ENCODE measurements at places on chromosomes 4 and X.

GRCh38 chrX:3384327-3384726 is 37.9 kb upstream of the MXRA5 start:
- DNase-seq = no peak

- no peak for DNase-seq
Observed at GRCh38 chrX:70089604-70090297, 27.5 kb downstream of the OTUD6A start.

- DNase-seq = no peak
Observed at GRCh38 chr4:138034871-138035270, 207.3 kb downstream of the SLC7A11 start.

DNA sequence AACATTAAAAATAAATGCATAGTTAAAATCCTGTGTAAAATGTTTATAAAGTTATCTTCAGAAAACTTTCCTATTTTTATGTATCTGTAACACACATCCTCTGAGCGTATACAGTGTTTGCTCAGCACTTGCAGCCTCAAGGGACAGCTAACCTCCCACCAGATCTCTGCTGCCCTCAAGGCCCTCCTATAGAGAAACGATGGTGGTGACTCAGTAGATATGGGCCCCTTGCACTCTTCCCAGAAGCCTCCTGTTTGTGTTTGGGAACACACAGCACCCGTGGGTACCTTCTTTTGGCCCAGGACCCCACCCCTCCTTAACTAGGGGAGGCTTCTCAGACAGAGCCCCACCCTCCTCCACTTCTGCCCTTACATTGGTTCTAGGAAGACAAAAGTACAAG is 26.7 kb downstream of the PJA1 start:
- no peak for DNase-seq
